SK-N-SH (cell line): ENCODE measurements at places on chromosomes 2 and 18.

GRCh38 chr18:8744656-8745055, 39.3 kb downstream of the MTCL1 start:
- DNase-seq, result no peak

- DNase-seq, result no peak
Measured at GRCh38 chr2:216231867-216232266, 122.7 kb downstream of the XRCC5 start.

- DNase-seq, result peak; percentile 40
Measured at GRCh38 chr2:200744201-200744602, 67.5 kb upstream of the BZW1 start.

- no peak for DNase-seq
Measured at GRCh38 chr18:25287106-25287505, 64.9 kb downstream of the ZNF521 start.

GRCh38 chr2:24592441-24593100, 101.5 kb downstream of the NCOA1 start:
- DNase-seq, result no peak

DNA sequence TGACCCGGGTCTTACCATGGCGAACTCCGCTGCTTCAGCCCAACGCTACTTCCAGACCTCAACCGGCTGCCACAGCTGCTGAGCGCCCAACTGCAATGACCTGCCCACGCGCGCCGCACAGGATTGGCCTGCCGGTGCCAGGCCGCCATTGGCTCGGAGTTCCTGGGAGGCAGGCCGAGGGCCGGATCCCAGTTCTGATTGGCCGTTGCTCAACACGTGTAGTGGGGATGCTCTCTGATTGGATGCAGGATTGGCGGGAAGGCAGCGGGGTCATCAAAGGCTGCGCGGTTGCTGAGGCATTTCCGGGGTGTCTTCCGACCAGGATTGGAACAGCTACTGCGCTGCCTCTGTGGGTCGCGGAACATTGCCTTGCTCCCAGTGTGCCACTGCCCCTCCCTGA, at the start of gene TUBA3E:
Gene TUBA3E, minus strand, starts transcription at position 97 of the 400 bp plus-strand sequence. Its CDS starts 79 bp downstream, at position 18.
- no peak for DNase-seq

GRCh38 chr2:30706534-30707303, 100.5 kb downstream of the CAPN13 start:
- DNase-seq, result peak; percentile 79

DNA sequence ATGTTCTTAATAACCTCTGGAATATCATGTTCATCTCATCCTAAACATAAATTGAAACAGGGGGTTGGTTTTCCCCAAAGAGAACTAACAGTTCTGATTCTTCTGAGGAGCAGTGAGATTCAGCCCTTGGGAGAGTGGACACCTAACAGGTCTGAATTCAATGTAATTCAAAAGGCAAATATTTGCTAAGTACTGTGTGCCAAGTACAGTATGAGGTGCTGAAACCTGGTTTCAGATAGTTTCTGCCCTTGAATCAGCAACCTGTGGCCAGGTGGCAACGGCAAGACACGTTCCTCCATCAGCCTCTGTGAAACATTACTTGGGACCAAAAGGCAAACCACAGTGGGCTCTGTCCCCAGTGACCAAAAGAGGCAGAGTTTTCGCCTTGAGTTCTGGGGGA, 1.3 kb downstream of the LRRC30 start:
- no peak for DNase-seq

DNA sequence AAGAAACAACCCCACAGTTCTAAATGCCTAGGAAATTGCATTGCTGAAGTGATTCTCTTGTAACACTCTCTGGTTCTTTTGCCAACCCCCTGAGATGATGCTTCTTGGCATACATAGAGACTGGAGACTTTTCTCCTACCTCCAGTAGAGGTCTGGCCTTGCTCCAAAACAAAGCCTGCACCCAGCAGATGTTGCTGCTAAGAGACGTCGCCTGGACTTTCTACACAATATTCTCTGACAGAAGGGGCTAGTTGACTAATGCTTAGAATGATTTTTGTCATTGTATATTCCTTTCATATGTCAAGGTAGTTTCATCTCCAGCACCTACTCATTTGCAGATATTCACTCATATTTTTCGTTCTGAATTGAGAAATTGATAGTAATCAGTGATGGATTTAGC, 24.6 kb downstream of the SOWAHC start:
- DNase-seq, result no peak

DNA sequence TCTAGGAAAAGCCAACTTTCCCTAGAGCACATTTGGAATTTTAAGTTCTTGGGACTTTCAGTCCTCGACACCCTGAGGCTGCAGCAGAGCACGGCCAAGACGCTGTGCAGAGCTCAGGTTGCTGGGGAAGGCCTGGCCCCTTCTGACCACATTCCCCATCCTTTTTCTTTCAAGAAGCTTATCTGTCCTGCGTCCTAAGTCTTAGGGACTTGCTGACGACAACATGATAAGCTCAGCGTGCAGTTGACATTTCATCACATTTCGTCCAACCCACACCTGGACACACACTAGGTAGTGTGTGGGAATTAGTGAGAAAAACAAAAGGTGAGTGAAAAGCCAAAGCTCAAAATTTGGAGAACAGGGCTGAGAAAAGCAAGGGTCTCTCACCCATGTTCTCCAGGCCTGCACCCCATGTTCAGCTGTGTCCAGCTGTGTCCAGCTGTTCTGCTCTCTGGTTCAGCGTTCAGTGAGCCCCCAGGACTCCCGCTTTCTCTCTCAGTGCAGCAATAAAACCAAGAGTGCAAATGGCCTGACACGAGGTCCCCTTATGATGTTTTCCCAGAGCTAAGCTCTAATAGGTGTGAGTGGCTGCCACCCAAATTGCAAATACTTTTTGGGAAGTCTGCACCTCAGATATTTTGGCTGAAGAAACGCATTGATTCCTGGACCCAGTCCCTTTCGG, 101.9 kb downstream of the RGPD3 start:
- no peak for DNase-seq

- DNase-seq, result no peak
Measured at GRCh38 chr2:231222318-231223000, 24.0 kb downstream of the ARMC9 start.

DNA sequence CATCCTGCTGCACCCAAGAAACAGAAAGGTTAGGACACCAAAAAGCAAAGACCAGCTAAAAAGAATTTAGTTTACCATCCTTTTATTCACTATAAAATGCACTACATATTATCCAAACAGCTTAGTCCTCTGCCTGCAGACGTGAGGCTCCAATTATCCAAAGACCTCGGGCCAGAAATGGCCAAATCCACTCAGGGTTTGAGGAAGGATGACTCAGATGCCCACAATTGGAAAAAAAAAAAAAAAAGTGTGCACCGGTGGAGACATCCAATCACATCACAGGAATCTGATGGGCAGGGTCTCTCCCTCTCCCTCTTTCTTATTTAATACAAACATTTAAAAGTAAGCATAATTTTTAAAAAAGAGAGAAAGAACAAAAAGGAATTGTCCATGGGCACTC, 65.7 kb downstream of the TRABD2A start:
- DNase-seq, result no peak

GRCh38 chr2:239585422-239585821, 184.6 kb upstream of the HDAC4 start:
- DNase-seq, result no peak

DNA sequence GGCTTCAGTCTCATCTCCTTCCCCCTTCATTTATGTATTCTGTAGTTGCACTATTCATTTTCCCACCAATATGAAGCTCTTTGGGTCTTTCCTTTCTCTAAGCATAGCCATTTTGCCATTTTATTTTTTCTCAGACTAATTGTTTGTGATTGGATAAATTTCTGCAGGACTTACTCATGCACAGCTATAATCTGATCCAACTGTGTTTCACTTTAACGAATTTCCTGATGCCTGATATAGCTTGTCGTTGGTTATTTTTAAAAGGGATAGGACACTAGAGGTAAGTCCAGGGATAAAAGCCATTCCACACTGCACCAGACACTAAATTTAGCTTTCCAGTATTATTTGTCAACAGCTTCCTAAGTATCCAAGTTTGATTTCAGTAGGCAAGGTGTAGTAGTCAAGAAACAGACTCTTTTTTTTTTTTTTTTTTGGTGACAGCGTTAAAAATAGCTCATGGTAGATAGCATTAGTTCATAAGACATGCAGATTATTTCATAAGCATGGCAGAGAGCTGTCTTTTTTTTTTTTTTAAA, 17.4 kb downstream of the ASB18 start:
- DNase-seq, result no peak

DNA sequence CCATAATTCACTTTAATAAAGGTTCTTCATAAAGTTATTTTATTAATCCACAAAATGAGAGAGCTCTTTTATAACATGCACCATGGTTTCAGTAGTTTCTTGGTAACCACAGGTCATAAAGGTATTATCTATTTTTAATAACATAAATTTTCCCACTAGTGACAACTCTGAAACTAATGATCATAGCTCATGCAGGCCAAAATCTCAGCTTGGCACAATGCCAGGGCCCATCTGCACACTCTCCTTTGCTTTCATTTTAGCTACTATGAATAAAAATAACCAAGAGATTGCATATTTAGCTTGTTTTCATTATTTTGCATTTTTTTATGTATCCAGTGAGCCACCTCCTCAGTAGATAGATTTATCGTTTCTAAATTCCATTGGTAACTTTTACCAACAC, 691.8 kb upstream of the CHAC2 start:
- no peak for DNase-seq

- no peak for DNase-seq
Measured at GRCh38 chr2:216031960-216032689, 18.8 kb upstream of the MREG start.

- DNase-seq, result no peak
Measured at GRCh38 chr2:41420219-41420618, 627.6 kb upstream of the PKDCC start.

- no peak for DNase-seq
Measured at GRCh38 chr18:21632393-21632792, 20.3 kb downstream of the SNRPD1 start.

DNA sequence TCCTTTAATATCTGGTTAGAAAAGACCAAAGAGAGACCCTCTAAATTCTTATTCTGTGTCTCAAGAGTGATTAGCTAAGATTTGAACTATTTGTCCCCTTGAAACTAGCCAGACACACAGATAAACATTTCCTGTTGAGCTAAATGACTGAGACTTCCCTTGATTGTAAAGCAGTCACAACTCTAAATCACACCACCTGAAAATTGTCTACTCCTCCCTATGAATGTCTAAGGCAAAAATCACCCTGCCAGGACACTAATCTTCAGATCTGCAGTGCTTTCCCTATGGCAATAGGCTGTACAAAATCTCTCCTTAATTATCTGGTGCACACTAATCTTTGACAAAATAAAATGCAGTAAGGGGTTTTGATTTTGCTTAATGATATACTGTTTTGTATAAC, 200.5 kb upstream of the GULP1 start:
- DNase-seq, result no peak

- DNase-seq, result no peak
Measured at GRCh38 chr2:109218087-109218791, 89.2 kb downstream of the SH3RF3 start.

DNA sequence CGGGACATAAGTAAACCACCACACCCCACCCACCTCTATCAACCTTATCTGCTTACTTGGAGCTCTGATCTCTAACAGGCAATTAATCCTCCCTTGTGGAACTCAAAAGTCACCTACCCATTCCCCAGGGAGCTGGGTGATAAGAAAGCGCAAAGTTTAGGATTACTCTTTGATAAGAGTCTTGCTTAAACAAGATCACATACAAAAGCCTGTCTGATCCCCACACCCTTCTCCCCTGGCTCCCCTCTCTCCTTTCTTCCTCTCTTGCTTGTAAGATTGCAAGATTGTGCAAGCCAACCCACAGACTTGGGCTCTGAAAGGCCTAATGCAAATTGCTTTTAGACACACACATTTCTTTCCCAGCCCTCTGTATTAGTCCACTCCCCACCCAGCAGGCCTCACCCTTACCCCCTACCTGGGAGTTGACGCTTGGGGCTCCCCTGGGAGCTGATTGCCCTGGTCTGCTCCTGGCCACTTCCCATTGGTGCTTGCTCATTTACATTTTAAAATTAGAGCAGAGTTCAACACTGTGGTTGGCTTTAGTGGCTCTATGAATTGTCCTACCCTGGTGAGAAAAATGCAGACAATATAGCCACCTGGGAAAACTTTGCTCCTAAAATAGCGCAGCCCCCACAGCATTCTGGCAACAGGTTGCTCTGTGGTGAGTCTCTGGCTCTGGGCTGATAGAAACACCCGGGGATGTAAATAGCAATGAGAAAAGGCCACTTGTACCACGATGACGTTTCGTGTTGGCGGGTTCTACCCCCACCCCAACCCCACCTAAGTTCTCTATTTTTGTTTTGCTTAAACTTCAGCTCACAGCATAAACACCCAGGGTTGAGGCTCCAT, 92.8 kb upstream of the MSH2 start:
- DNase-seq, result no peak

GRCh38 chr18:9615280-9615797, 980 bp upstream of the PPP4R1 start:
- DNase-seq, result no peak

GRCh38 chr2:156329031-156329926, 3.2 kb downstream of the NR4A2 start:
- DNase-seq, result peak; percentile 27

- DNase-seq, result no peak
Measured at GRCh38 chr2:198711484-198711883, 746.3 kb downstream of the SATB2 start.

GRCh38 chr2:37459095-37459981, 114.9 kb downstream of the QPCT start:
- DNase-seq, result peak; percentile 38

- no peak for DNase-seq
Measured at GRCh38 chr2:5454051-5454390, 238.2 kb upstream of the SOX11 start.

DNA sequence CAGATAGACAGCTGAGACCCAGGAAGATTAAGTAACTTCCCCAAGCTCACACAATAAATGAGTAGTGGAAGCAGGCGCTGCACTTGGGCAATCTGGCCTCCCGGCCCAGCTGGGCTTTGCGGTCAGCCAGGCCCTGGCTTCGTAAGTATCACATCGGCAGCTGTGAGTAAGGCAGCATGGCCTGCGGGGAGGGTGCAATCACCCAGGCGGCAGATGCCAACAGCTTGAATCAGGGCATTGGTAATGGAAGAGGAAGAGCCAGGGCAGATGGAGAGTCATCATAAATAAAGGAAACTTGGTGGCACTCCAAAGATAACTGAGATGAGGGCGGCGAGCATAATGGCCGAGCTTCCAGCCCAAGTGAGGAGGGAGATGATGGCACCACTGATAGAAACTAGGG, 217.9 kb upstream of the PID1 start:
- DNase-seq, result peak; percentile 46

GRCh38 chr2:148968776-148969319, 69.7 kb upstream of the LYPD6B start:
- peak; percentile 30 for DNase-seq

DNA sequence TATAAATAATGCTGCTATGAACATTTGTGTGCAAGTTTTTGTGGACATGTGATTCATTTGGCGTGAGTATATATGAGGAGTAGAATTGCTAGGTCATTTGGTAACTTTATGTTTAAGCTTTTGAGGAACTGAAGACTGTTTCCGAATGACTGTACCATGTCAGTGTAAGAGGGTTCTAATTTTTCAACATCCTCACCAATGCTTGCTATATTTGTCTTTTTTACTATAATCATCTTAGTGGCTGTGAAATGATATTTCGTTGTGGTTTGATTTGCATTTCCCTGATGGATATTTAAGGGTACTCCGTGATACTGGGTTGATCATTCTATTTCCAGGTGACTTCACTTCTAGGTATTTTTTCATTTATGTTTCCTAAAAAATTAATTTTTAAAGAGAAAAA, 241.1 kb downstream of the BCL2 start:
- DNase-seq, result no peak
